ENCODE measurements at places on chromosomes 5 and 9.

DNA sequence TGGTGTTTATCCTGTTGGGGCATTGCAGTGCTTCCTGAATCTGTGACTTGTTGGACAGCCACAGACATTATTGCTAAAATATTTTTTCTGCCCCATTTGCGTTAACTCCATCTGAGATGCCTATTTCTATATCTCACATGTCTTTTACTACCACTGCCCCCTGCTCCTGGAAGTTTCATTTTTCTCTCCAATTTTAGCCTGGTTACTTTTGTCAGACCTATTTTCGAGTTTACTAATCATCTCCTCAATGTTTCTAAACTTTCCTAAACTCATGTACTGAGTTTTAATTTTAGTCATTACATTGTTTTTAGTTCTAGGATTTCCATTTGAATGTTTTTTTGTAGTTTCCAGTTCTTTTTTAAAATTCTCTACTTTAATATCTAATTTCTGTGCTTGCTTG lies 17.6 kb downstream of the HAPLN1 start:
- no peak for DNase-seq

GRCh38 chr5:126394211-126394788 lies 28.9 kb upstream of the GRAMD2B start:
- no peak for DNase-seq

- no peak for DNase-seq
Measured at GRCh38 chr5:96984506-96985192, 48.8 kb downstream of the LNPEP start.

GRCh38 chr9:37221489-37222106 lies 101.2 kb downstream of the ZCCHC7 start:
- no peak for DNase-seq

DNA sequence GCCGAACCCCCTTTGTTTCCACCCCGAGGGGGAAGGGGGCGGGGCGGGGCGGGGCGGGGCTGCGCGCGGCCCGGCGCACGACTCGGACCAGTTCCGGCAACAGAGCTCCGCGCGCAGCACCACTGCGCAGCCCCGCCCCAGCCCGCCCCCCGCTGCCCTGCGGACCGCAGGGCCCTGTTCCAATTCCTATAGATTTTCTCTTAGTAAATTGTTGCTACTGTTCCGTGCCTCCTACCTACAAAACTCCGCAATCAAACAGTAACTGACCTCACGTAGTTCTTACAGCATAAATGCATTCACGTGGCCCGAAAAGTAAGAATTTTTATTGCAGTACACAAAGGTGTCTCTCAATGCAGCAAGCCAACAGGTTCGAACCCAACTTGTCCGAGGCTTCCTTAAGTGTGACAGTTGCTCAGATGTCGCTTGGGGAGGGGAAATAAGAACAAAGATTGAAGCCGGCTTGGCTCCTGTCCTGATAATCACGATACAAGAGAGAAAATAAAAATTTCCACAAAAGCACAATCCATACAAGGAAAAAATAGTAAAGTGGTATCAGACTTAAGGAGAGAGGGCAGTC lies 1.2 kb upstream of the RNF38 start:
- no peak for DNase-seq

DNA sequence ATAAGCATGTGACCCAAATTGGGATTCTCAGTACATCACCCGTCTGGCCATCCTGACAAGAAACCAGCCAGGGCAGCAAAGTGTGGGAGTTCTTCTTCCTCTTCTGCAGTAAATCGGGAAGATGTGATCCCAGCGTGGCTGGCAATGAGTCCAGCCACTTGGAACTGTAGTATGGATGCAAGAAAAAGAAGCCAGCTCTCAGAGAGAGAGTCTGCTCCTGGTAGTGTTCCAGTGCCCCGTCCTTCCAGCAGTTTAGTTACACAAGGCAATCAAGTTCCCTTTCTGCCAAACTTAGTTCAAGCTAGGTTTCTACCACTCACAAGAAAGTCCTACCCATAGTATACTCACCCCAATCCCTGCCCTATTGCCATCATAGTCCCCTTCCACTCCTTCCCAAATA lies 65.6 kb downstream of the CDK5RAP2 start:
- DNase-seq, result no peak

- DNase-seq, result no peak
Measured at GRCh38 chr5:170745481-170746071, 37.9 kb upstream of the GABRP start.

DNA sequence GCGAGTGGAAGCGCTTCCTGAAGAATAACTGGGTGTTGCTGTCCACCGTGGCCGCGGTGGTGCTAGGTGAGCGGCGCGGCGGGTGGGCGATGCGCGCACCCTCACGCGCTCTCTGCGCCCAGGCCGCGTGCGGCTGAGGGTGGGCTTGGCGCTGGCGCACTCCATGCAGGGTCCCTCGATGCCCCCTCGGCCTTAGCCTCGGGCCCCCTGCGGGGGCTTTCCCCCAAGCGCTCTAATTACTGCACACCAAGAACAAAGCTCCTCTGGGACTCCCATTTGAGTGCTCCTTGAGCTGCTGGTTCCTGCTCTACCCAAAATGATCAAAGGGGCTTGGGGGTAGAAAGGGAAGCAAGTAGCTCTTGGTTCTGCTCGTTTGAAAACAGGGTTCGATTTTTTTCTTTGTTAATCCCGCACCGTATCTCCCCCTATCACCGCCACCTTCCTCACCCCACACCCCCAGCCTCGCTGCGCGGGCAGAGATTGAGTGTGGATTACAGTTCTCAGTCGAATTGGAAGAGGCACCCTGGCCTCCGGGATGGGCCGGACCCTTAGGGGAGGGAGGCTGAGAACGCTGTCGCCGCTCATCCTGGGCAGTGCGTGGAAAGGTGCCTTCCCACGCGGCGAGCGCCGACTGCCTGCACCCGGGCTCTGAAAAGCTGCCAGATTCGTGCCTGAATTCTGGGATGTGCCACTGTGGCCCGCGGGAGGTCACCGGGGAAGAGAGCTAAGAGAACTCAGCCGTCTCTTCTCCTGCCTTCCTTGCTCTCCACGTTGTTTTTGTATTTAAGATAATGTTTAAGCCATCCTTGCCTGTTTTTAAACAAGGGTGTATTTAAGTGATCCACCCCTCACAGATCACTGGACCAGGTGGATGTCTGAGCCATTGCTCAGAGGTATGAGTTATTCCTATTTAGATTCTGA lies 697 bp downstream of the SLC1A1 start:
- DNase-seq, result no peak

DNA sequence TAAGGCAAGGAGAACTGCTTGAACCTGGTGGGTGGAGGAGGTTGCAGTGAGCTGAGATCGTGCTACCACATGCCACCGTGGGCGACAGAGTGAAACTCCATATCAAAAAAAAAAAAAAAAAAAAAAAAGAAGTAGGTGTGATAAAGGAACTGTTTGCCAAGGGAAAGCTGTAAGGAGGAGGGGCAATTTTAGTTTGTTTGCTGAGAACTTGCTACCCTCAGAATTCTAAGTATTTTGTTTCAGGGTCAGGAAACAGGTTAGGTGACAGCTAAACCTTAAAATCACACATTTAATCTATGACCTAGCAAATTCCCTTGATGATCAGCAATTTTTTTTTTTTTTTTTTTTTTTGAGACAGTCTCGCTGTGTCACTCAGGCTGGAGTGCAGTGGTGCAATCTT lies 7.2 kb upstream of the ARRDC3 start:
- peak; percentile 8 for DNase-seq

- DNase-seq, result no peak
Measured at GRCh38 chr5:68140763-68141162, 74.8 kb upstream of the PIK3R1 start.

DNA sequence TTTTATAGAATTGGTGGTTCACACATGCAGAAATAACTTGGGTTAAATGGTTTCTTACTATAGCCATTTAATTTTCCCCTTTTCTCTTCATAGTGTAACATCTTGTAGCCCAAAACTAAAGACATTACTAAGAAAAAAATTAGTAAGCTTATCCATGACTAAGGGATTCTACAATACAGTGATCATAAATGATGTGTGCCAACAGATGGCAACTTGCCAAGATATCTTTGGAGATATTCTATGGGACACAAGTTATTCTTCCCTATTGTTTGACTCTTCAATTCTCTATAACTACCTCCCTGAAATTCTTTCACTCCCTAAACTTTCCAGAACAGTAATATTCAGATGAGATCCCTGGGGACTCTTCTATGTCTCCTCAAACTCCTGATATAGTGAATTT lies 580.6 kb downstream of the PTPRD start:
- no peak for DNase-seq

- no peak for DNase-seq
Measured at GRCh38 chr9:109272745-109273144, 48.1 kb downstream of the EPB41L4B start.

GRCh38 chr5:22844155-22844554 lies 9.0 kb downstream of the CDH12 start:
- no peak for DNase-seq

DNA sequence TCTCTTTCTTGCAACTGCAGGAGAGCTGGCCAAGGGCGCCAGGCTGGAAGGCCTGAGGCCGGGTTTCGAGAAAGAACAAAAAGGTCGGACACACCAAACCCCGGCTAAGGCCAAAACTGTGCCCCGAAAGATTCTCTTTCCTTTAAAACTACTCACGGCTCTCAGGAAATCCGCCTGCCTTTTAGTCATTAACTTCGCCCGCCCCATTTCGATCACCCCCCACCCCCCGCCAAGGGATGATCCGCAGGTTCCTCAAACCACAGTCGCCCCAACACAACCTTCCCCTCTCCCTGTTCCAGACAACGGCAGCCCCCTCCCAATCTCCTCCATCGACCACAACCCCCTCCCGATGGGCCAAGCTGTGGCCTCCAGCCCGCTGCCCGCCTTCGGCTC lies 536 bp downstream of the FEM1C start:
- peak; percentile 61 for DNase-seq

GRCh38 chr9:76725011-76725546 lies 39.2 kb upstream of the PCA3 start:
- DNase-seq, result no peak

- no peak for DNase-seq
Measured at GRCh38 chr5:60497706-60498500, 202.1 kb downstream of the DEPDC1B start.

GRCh38 chr9:37920471-37921167 lies 16.7 kb upstream of the SLC25A51 start:
- DNase-seq, result no peak

DNA sequence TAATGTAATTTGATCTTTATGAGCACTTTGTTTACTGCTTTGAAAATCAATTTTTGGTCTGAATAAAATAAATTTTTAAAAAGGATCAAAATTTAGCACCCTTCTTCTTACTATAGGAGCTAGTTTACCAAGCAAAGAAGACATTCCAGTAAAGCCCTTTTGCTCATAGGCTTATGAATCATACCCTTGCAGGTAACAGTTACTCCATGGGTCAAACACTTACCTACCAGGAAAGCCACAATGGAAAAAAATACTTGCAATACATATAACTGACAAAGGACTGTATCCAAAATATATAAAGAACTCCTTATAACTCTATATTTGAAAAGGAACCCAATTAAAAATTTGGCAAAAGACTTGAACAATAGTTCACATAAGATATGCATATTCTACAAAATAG lies 66.6 kb downstream of the SHOC1 start:
- no peak for DNase-seq

DNA sequence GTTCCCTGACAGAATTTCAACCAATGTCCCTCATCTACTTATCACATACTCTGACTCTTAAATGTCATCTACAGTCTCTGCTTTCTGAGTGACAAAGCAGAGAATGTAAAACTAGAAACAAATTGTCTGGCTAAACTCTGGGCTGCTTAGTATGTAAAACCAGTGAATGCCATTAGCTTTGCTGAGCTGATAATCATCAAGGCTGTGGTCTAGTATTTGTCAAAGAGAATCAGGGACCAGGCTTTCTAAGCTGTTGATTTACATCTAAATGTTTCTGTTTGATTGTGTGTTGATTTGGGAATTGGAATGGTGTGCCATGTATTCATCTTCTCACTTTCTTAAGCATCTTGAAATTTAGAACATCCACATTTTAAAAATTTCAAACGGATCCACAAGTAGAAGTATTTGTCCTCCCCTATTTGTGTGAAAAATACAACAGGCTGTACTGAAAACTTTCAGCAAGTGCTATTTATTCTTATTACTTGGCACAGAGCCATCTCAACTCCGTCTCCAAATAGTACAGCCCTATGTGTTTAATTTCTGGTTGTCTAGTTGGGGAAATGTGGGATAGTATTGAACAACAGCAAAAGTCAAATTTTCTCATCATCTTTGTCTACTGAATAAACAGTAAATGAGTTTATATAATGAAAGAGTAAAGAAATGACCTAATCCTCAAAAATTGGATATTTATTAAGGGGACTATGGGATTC lies 251.5 kb downstream of the KCTD16 start:
- no peak for DNase-seq

DNA sequence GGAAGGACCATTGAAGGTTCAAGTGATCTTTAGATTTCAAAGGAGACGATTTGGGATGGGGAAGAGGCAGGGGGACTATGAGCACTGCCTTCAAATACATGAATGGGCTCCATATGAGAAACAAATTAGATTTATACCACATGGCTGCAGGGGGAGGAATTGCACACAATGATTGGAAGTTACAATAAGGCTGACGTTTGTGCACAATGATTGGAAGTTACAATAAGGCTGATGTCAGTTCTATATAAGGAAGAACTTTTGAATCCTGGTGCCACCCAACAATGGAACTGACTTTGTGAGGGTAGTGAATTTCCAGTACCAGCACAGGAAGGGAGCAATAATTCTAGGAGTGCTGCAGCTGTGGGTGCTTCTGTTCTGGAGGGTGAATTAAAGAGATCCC lies 95.7 kb upstream of the PTGER4 start:
- DNase-seq, result no peak

- no peak for DNase-seq
Measured at GRCh38 chr9:35116539-35116897, 856 bp upstream of the ATOSB start.

GRCh38 chr5:155773680-155774079 lies 553.3 kb upstream of the SGCD start:
- no peak for DNase-seq

- DNase-seq, result no peak
Measured at GRCh38 chr5:944992-945685, 52.5 kb downstream of the TRIP13 start.

- no peak for DNase-seq
Measured at GRCh38 chr9:79489261-79490000, 82.3 kb upstream of the TLE4 start.

GRCh38 chr5:88376728-88377127 lies 108.1 kb upstream of the TMEM161B start:
- no peak for DNase-seq

GRCh38 chr5:133081703-133082102 lies 29.9 kb downstream of the HSPA4 start:
- DNase-seq, result no peak
